Activated CD4-positive, alpha-beta T cell treated with anti-CD3 and anti-CD28 coated beads, Interleukin-2, amount 10 ng/mL, durations not matched to agents 24 days and 14 days (primary cell): ENCODE measurements at places on chromosomes 13 and 19. TPM values are rescaled to one million over a fixed set of nuclear protein-coding genes. Genes with fewer than 3 reads are reported as not detected.

KCNRG gene
- 0.43 TPM in 1 of 2 replicates, not detected in the other for total RNA-seq

IL4I1 gene
- total RNA-seq: 40.4 and 41.4 TPM in 2 replicates

SERPINE3 gene
- not detected in 2 replicates for total RNA-seq

KLK4 gene
- not detected in 2 replicates for total RNA-seq

SHISA2 gene
- 2.2 and 2.3 TPM in 2 replicates for total RNA-seq

GRCh38 chr13:111662451-111662850 is 342.0 kb downstream of the TEX29 start:
- DNase-seq: peak; percentile 5

- DNase-seq: no peak
Observed at GRCh38 chr13:51520524-51520923, 63.7 kb upstream of the WDFY2 start.

GRCh38 chr19:55643887-55644176 is 383 bp downstream of the ZNF581 start:
- DNase-seq: no peak

DNA sequence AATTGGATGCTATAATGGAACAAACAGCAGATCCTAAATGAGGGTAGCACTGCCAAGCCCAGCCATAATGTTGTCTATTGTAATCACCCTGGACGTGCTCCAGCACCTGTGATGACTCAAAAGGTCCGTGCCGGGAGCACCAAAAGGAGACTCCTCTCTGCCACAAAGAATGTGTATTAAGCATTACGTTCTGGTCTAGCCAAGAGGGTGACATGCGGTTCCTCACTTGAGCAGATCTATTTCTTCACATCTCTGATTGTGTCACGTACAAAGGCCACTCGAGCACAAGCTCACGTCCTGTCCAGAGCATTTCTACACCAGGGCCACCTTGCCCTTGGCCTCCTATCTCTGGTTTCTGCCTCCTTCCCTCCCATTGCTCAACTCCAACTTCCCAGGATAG is 219.9 kb upstream of the IRS2 start:
- no peak for DNase-seq

DNA sequence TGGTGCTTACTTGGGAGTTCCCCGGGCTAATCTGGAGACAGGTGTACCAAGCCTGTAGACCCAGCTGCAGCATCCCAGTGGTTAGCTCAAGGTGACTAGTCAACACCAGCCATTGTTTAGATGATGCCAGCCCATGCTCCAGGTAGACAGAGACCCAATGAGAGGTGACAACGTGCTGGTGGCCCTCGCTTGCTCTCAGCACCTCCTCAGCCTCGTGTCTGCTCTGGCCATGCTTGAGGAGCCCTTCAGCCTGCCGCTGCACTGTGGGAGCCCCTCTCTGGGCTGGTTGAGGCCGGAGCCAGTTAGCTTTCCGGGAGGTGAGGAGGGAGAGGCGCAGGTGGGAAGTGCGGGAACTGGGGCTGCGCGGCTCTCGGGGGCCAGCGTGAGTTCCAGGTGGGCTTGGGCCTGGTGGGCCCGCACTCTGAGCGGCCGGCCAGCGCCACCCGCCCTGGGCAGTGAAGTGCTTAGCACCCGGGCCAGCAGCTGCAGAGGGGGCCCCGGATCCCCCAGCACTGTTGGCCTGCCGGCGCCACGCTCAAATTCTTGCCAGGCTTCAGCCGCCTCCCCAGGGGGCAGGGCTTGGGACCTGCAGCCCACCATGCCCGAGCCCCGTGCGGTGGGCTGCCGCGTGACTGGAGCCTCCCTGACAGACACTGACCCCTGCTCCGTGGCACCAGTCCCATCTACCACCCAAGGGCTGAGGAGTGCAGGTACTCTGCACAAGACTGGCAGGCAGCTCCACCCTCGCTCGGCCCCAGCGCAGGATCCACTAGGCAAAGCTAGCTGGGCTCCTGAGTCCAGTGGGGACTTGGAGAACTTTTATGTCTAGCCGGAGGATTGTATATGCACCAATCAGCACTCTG is 85.9 kb upstream of the VSTM2B start:
- DNase-seq: no peak

- DNase-seq: no peak
Observed at GRCh38 chr13:50780201-50781015, 63.1 kb downstream of the DLEU7 start.

DNA sequence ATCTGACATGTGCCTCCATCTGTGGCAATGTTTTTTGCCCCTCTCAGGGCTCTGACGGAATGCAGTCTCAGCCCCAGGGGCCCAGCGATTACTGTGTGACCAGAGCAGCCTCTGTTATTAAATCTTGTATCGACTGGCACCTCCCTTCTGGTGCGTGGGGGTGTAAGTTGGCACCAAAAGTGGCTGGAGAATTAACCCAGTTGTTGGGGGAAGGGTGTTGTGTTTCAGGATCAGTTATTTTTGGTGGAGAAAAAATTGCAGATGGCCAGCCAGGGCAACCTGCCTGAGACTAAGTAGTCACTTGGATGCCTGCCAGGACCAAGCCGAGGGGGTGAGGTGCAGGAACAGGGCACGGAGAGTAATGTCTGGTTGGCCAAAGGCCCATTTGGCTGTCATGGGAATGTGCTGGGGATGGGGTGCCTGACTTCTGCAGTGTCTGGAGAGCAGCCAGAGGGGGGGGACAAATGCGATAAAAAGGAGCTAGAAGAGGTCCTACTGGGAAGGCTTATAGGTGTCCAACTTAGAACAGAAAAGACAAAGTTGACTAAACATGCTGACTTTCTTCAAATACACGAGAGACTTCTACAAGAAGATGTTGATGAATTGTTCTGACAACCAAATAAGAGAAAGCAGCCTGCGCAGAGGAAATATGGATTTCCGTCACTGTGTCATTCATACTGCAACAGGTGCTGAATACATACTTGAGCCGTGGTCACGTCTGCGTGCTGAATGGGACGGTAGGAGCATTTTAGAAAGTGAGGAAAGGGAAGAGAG is 69.8 kb downstream of the SIAH3 start:
- no peak for DNase-seq

GRCh38 chr13:93226623-93227279 is at the start of gene GPC6:
Gene GPC6, plus strand, starts transcription at chr13:93226807.
- no peak for DNase-seq

DNA sequence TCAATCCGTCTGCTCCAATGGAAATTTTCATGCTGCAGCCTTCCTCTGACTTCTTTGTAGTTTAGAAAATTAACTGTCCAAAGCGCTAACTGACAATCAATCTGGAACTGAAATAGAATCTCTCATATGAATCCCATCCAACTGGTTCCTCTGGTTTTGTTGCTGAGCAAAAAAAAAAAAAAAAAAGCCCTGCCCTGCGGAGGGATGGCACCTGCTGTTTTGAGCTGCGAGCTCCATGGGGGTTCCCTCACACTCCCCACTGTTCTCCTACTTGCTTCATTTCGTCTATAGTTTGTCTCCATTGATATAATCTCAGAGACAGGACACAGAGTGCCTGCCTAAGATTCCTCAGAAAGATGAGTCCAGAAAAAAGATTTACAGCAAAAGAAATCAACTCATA is 33.4 kb downstream of the FAAP24 start:
- no peak for DNase-seq

DNA sequence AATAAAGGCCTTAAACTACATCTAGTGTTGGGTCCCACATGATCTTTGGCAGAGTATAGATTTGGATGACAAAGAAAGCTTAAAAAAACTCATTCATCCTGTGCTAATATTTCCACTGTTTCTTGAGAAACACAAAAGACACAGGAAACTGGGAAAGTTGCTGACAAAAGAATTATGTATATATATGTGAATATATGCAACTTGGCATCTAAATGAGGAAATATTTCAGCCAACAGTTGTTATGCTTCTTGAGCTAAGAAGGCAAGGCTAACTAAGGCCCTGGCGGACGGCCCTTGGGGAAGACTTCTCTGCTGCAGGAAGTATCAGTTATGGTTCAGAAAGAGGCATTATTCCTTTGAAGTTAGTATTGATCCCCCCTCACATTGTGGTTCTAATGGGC is 491.8 kb downstream of the DIAPH3 start:
- DNase-seq: no peak

DNA sequence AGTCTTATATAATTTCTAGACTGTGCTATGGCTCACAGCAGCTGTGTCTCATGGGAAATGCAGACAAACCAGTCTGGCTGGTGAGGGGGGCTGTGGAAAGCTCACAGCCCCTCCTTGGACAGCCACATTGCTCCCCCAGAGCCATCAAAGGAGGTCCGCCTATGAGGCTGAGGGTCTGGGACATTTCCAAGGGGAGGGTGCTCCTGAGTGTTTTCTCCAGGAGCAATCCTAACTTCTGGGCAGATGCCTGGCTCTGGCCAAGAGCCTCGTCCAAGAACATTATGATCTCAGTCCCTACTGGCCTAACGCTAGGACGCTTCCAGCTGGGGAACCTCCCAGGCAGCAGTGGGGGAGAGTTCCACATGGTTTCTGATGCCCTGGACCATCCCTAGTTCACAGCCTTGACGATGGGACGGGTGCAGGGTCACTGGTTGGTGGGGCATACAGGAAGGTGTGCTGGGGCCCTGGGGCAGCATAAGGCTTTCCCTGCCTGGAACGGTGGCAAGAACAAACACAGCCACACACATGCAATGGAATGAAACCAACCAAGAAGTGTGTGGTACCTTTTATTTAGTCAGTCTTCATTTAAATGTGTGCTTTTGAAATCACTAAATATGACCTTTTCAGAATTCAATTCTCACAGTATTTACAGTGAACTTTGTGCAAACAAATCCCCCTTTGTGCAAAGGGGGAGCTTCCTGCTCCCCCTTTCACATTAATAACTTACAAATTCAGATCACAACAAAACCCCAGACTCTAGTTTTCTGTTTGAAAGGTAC is 60.6 kb downstream of the CDADC1 start:
- DNase-seq: no peak

DNA sequence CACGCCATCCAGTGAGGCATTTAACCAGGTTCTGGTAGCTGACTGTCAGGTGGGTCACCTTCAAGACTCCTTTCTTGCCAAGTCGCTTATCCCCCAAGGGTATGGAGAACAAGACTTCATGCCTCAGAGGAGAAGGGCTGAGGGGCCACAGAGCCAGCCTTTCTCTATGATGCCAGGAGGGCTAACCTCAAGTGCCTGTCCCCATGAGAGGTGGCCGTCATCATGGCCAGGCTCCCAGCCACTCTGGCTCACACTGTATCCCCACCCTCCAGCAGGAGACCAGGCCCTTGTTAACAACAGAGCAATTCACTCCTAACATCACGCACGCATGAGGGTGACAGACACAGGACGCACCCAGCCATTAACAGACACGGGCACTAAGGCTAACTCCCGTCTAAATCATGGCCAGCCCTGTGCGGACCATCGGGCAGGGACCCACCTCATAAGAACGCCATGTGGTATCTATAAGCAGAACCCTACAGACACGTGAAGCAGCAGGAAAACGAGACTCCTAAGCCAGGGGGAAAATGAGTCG is 38.6 kb upstream of the ISYNA1 start:
- DNase-seq: no peak

DNA sequence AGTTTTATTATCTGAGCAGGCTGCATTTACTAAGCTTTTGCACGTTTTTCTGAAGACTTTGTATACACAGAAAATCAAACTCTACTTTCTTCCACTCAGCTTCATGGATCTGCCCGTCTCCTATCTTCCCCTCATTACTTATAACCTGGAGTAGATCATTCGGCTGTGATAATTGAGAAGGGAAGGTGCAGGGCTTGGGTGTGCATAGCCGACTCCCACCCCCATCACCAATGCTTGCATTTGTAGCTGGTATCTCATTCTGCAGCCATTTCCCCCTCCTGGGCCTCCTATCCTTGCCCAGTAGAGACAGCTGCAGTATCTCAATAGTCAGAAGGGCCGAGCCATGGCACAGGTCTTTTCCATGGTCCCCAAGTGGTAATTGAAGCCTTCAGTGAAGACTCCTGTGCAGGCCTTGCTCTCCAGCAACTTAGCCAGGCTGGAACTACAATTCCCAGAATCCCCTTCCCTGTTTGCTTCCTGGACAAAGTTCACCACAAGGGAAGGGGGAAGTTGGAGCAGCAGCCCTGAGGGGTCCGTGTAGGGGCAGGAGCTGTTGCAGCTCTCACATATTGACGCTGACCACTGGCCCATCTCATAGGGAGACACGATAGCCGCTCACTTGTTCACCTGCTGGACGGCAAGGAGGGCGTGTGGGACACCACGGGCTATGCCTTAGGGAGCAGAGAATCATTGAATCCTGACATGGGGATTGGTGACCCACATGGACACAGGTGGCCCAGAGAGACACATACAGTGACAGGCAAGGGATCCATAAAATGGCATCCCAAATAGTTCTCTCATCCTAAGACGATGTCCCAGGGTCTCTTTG is 2.1 kb upstream of the SIGLEC8 start:
- DNase-seq: no peak

GRCh38 chr13:32087955-32088747 is 56.6 kb downstream of the FRY start:
- DNase-seq: no peak

DNA sequence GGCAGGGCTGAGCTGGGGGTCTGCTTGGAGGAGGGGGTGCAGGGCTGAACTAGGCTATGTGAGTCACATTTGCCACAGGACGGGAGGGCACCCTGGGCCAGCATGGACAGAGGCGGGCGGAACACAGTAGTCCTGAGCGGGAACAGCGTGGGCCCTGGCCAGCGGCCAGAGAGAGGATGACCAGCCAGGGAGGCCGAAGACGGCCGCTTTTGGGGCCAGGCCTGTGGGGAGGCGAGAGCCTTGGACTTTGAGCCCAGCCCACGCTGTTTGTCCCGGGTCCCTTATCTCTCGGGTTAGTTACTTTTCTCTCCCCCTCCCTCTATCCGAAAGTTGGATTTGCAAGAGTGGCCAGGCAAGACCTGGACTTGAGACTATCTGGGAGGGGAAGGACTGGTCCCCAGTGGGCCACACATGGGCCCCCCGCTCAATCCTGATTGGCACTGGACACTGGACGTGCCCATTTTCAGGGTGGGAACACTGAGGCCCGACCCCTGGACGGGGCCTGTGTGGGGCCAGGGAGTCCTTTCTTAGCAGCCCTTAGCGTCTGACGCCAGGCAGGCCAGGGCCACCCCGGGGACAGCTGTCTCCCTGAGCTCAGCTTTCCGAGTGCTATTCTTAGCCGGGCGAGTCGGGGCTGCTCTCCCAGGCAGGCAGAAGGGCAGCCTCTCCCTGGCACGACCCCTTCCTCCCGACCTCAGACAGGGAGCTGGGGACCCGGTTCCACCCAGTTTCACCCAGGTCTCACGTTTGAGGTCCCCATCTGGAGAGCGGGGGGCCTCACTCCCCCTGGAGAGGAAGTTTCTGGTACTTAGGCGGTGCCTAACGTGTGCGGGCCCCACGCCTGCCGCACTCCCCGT is 833 bp downstream of the GAMT start:
- peak; percentile 67 for DNase-seq

GRCh38 chr13:28425793-28426192 is 69.1 kb downstream of the FLT1 start:
- no peak for DNase-seq
